ENCODE measurements at places on chromosomes 6 and 20.

DNA sequence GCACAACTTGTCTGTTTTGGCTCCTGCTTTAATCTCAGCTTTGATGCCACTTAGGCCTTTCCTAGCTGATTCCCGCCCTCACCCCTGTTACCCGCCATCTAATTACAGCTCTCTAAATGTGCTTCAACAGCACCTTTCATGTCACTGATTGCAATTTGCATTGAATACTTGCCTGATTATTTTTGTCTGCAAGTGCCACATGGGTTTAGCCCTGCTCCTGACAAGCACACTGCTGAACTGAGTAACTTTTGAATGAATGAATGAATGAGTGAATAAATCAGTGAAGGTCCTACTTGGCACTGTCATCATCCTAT lies 591 bp upstream of the DCBLD1 start:
- DNase-seq = peak; percentile 9

DNA sequence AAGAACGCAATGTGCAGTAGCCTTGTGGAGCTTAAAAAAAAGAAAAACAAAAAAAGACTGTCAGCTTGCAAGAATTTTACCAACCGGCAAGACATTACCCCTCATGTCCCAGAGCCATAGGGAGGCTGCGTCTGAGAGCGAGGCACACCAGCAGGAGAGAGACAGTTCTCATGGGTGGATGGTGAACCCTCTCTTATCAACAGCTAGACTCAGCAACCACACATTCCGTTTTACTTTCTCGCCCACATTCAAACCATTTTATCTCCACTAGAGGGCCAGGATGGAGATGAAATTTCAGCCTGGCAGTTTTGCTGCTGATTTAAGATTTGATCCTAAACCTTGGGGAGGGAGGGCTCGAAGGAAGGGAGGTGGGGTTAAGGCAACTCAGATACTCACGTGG lies 247.0 kb downstream of the ATXN1 start:
- no peak for DNase-seq

GRCh38 chr6:107390685-107391435 lies 68.5 kb downstream of the PDSS2 start:
- DNase-seq = no peak

DNA sequence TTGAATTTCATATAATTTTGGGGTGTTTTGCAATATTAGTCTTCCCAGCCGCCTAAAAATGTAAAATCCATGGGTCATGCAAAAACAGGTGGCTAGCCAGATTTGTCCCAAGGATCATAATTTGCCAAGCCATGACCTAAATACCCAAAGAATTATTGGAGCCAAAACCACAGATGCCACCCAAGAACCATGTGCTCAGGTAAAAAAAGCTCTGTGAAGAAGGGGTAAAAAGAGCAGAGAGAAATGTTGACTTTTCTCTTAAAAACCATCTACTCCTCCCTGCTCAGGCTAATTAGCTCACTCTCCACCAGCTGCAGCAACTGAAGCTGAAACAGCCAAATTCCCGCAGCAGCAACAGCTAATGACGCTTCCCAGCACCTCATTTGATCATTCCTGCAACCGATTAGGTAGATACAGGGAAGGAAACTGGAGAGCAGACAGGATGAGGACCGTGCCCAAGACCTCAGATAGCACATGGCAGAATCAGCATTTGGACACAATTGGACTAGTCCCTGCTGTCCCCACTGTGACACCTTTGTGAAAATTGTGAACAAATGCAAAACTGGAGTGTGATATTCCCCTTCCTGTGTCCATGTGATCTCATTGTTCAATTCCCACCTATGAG lies 107.9 kb upstream of the NXT1 start:
- DNase-seq = no peak

GRCh38 chr6:27542485-27542884 lies 69.6 kb upstream of the ZNF184 start:
- DNase-seq = no peak

DNA sequence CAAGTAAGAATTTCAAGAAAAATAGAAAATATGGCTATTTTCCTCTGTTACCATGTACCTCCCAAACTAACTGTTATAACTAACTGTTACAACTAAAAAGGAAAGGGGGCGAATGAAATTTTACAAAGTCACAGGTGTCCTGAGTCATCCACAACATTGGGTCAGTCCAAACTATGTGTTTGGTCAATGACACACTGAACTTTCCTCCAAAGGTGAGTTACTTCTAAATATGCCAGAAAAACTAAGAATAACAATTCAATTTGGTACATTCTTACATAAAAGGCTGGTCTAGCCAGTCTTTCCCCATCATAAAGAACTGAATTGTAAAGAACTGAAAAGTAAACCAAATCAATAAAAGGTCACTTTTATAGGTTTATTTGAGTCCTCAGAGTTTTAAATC lies 44.3 kb downstream of the ILRUN start:
- DNase-seq = no peak

DNA sequence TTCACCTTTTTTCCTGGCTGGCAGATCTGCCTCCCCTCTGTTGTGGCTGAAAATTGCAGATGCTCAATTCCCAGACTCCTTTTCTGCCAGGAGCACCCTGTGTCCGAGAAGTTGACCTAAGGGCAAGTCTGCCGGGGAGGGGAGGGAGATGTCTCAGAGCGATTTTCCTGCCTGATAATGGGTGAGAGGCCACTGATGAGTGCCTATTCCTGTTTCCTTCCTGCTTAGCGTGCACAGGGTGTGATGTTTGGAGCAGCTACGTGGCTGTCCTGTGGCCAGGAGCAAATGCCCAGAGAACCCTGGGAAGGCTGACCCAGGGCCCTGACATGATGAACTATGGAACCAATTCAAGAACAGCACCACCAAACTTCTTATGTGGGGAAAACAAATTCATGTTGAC lies 22.5 kb downstream of the SOX4 start:
- DNase-seq = no peak

DNA sequence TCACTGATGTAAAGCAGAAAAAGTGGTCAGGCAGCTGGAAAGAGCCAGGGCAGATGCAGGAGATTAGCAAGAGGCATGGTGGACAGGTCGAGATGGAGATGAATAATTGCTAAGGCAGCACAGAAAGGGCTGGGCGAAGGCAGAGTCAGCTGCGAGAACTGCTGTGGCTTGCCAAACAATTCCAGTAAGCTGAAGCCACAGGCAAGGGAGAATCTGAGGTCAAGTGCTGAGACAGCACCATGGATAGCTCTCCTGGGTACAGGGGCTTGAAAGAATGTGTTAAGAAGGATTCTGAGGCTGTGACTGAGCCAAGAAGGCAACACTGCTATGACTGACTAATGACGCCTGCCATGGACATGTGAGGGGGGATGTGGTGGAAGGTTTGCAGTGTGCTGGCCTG lies 220.8 kb upstream of the FOXA2 start:
- DNase-seq = no peak

GRCh38 chr6:19382676-19383075 lies 454.5 kb upstream of the ID4 start:
- DNase-seq = no peak

DNA sequence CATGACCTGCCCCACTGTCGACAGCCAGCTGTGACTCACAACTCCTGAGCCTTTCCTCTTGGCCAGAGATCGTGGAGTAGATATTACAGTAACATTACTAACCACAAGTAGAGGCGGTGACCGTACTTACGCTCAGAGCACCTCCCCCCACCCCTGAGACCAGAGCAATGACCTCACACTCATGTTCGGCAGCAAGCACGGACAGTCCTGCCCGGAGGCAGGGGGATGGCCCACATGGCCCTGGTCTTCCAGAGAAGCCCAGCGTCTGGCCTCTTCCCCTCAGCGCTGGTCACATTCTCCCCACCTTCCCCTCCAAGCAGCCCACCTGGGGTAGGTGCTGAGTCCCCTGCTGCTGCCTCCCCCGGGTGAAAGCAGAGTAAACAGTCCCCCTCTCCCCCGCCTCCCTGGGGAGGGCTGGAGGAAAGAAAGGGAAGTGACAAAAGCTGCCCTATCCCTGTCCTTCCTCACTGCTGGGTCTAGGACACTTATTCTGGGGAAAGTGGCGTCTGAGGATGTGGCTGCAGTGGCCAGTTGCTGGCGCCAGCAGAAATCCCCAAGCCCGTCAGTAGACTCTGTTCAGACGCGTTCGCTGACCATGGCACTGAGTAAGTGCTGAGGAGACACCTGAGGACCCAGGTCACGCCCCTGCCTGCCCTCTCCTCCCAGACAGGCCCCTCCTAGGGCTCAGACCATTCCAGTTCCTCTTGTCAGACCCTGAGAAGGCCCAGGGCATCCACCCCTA lies 68.5 kb downstream of the MRPL14 start:
- no peak for DNase-seq

DNA sequence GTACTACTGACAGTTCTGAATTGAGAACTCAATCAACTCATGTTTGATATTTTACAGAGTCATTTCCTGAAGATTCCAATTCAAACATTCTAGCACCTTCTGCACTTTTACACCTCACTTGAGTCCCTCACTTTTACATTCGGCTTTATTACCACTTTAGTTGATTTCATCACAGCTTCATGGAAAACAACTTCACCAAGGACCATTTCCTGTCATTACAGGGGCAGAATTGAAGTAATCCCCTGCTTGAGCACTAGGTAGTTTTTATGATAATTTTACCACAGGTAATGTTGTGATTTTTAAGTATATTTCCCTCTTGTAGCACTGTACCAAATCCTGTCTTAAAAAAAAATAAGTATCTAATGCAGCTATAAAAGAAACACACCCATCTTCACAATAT lies 312.9 kb downstream of the BTBD9 start:
- DNase-seq = no peak

DNA sequence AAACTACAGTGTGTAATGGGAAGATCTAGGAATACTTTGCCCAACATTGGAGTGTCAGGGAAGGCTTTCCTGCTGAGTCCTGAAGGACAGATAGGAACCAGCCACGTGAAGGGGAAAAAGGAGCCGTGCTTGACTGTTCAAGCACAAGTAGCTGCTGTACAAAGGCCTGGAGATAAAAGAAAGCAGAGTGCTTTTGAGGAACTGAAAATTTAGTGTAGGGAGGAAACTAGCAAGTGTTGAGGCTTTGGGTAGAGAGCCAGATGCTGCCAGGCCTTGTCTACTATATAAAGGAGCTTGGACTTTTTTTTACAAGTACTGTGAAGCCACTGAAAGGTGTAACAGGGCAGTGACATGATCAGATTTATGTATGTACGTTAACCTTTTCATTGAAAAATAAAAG lies 39.0 kb downstream of the DSE start:
- DNase-seq = no peak

DNA sequence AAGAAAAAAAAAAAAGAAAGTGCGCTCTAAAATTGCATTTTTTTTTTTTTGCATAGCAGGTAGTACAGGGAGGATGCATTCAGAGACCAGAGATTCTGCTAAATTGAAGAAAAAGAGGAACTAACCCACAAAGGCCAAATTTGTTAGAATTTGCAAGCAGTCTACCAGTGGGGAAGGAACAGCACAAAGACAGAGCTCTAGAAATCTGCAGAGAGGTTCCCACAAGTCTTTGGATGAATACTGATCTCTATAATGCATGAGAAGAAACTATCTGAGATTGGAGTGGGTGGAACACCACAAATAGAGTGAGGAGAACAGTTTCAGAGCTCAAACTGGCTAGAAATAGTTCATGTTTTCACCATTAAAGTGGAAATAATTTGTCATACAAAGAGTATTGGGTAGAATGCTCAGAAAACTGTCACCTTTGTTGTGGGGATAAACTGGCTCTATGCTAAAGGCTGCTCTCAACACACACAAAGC lies 79.6 kb upstream of the AHI1 start:
- no peak for DNase-seq

- no peak for DNase-seq
Observed at GRCh38 chr6:148829415-148830101, 82.7 kb downstream of the UST start.

DNA sequence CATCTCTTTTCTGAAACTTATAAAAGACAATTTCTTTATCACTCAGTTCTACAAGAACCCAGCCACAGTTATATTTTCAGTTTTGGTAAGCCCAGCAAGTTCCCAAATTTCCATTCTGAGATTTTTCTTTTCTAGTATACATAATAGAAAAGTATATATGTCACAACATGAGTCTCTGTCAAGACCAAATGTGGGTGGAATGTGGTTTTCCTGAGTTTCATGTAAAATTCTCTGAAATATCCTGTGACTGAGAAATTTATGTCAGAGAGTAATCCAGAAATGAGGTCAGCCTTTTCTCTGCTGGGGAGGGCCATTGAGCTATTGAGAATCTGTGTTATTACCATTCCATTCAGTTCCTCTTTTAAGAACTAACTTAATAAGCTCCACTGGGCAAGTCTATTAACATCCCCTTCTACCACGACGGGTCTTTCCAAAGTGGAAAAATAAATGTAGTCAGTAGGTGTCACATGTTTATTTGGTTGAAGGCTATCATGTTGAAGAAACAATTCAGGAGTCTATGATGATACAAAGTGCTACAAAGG lies 100.7 kb upstream of the HMGN3 start:
- no peak for DNase-seq

- no peak for DNase-seq
Observed at GRCh38 chr20:54879393-54879792, 404.0 kb downstream of the DOK5 start.

DNA sequence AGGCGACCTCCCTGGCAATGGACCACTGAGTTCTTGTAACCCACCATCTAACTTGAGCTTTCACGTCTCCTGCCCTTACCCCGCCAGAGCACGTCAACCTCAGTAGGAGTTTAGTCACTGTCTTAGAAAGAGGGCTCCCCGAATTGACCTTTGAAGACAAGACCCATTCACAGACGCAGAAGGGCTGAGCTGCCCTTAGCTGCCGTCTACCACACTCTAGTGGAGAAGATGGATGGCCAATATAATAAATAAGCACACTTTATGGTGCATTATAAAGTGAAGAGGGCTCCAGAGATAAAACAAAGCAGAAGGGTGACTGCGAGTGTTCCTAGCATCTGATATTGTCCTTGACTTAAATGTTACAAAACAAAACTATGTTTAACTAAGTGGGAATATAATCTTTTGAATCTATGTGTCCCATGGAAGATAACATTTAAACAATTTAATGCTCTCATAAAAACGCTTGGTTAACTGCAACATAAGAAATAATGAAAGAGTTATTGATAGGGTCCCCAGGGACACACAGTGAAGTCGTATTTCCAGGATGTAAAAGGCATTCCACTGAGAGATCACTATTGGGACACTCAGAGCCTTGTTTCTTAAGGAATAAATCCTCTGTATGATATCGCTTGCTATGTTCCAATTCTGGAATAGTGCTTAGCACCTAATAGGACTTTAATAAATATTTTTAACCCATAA lies 261.1 kb downstream of the THBS2 start:
- DNase-seq = no peak

DNA sequence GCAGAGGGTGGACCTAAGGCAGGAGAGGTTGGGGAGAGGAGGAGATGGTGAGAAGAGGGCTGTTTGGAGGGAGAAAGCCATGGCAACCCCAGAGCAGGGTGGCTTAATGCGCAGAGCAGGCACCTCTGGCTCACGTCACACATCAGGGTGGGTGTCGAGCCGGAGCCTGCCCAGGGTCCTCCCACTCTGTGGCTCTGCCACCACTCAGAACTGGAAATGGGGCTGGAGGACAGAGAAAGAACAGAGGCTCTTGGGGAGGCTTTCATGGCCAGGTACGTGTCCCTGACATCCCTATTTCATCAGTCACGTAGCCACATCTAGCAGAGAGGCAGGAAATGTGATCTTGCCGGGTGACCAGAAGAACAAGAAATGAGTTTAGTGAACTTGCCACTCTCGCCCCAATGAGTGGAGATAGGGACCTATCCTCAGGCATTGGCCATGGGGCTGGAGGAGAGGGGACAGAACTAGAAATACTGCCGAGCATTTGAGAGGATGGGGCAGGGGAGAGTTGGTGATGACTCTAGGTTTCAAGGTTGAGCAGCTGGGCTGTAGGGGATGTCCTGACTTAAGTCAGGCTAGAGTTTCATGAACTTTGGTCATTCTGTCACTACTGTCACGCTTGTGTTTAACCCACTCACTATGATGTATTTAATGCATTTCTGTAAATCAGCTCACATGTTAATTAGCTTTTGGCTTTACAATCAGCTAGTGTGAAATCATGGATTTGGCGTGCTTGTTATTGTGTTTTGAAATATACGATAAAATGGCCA lies 52.7 kb downstream of the CDH26 start:
- DNase-seq = no peak

Data from stimulated activated naive CD4-positive, alpha-beta T cell (primary cell).